Common myeloid progenitor, CD34-positive (primary cell): ENCODE measurements at places on chromosomes 5 and 9.
A peak's percentile ranks its signal among the peaks of the same experiment; 100 is the strongest.

GRCh38 chr5:69248019-69248418 is 13.3 kb downstream of the CDK7 start:
- no peak for DNase-seq

DNA sequence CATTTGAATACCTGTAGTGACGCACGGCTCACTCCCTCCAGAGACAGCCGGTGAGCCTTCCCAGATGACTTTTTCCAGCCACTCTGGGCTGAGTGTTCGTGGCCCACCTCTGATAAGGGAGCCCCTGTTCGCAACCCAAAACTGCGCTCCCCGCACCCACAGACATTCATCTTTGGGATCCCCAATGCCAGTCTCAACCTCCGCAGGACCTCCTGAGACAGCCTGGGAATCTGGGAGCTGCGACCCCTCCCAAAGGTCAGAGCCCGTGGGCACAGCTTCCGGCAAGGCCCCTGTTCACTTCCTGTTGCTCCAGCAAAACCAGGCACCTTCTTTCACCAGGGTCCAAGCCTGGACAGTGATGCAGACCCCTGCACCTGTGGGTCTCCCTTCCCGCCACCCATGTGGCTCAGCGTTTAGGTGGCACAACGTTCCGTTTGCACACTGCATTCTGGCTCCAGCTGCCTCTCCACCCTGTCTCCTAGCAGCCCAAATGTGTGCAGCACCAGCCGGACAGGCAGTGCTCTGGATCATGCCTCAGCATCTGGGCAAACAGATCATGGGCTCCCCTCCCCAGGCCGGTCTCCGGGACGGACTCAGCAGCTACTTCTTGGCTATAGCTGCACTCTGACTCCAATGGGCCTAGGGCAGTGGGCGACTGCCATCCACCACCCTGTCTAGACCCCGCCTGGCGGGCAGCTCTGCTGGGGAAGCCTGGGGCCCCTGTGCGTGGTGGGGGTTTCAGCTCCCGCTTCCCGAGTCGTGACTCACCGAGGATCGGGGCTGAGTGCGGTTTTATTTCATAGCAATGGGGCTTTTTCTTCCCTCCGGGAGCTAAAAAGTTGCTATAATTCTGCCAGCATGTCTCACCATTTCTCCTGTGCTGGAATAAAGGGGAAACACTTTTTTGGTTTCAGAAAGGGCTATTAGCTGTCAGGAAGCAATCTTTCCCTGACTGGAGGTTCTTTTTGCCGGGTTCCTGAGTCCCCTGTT is 156.0 kb downstream of the OLFM1 start:
- DNase-seq, result peak; percentile 22

DNA sequence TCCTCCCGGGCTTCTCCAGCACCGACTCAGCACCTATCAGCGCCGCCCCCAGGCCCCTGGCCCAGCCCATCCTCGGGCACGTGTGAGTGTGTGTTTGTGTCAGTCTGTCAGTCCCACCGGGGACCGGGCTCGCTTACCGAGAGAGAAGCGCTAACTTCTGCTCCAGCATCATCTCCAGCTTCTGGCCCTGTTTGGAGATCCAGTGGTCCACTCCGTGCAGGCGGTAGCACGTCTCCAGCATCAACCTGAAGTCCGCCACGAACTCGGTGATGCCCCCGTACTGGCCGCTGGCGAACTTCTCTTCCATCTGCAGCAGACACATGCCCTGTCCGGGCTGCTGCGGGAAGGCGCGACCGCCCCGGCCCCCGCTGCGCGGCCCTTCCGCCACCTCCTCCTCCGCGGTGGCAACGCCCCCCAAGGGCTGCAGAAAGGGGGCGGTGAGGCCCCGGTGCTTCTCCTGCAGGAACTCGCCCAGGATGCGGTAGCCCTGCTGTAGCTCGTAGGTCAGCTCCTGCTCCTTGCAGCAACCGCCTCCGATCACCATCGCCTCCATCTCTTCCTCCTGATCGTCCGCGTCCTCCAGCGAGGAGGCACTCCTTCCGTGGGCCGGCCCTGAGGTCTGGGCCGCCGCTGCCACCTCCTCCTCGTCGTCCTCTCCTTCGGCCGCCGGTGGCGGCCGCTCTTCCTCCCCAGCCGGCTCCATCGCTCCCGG is 8.2 kb downstream of the RANBP6 start:
- DNase-seq, result peak; percentile 96

- no peak for DNase-seq
Observed at GRCh38 chr5:31935496-31936369, 238.4 kb downstream of the GOLPH3 start.

DNA sequence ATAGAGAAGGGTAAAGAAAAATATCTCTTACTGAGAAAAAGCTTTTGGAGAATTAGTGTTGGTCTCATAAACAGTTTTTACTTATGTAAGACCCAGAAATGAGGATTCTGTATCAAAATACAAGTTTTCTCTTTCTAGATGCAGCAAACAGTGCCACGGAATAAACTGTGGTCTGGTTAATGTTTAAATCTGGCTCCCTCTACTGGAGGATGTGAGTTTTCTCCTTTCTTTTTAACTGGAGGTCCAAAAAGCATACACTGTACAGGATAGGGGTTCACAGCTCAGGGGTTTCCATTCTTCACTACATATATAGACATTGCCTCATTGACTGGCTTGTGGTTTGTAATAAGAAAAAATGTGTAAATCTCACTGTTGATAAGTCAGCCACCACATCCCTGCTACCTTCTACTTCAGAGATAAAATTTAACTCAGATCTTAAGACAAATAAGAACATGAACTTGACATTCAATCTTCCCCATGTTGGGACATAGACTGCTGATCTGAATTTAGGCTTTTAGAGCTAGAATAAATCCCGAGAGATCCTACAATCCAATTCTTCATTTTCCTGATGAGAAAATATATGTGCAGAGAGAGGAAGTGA is 98.9 kb downstream of the CFAP95 start:
- peak; percentile 78 for DNase-seq

GRCh38 chr9:78236551-78236910 is 656 bp downstream of the CEP78 start:
- no peak for DNase-seq

- DNase-seq, result no peak
Observed at GRCh38 chr9:124493794-124494479, 13.3 kb downstream of the NR5A1 start.

DNA sequence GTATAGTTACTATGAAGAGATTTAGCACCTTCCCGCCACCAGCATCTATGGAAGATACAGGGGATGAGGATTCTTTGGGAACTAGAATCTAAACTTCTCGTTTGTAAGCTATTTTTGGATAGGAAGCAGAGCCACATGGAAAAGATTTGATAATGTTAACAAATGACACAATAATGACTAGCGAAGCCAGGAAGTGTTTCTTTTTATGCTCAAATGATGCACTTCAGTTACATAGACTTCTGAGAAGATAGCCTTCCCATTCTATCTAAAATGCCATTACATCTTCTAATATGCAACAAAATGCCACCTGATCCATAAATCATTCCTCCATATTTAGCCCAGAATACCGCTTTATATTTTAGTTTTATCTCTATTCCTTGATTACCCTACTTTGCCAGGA is 17.0 kb upstream of the TNC start:
- no peak for DNase-seq
